ENCODE measurements at places on chromosomes 1 and 21.
A peak's percentile ranks its signal among the peaks of the same experiment; 100 is the strongest.

DNA sequence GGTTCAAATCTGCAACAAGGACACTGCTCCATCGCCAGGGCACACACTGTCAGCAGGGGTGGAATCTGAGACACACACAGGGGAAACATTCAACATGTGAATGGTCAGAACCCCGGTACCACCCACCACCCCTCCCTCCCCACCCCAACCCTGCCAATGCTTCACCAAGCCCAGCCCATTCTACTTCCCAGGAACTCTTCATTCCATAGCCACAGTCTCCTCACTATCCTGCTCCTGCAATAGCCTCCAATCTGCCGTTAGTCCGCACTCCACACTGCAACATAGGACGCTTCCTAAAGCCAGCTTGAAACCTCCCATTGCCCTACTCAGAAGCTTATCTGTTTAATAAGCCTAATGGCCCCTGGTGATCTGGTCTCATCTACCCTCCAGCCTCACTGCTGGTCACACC, 7.5 kb upstream of the RAB3B start:
- no peak for DNase-seq

DNA sequence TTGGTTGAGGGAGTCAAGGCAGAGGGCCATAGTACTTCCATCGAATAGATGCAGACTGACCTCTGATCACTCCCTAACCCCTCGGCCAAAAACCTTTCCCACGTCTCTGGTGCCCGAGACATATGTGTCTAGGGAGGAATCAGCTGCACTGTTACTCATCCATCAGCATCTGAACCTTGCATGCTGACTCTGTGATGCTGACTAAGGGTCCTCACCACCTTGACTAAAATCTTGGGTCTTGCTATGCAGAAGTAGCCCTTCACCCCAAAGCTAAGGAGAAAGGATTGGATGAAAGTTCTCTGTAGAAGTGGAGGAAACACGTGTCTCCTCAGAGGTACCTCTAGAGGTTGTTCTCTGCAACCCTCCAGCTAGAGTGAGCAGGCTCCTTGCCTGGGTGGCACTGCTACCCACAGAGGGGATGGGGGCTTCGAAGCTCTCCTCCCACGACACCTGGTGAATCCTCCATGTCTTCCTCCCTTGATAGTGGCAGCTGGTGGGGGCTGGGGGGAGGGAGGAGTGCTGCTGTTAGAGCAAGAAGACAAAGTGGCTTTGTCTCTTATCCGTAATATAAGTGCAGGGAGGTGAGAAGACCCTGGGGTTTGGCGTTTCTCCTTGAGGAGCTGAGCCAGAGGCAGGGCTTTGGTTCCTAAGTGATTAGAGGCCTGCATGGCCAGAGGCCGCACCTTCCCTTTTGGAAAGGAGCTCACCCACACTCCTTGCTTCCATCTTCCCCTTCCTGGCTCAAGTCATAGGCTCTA, 45.1 kb downstream of the ATP2B4 start:
- no peak for DNase-seq

- DNase-seq: peak; percentile 70
Observed at GRCh38 chr1:62391369-62391971, 45.4 kb upstream of the USP1 start.

DNA sequence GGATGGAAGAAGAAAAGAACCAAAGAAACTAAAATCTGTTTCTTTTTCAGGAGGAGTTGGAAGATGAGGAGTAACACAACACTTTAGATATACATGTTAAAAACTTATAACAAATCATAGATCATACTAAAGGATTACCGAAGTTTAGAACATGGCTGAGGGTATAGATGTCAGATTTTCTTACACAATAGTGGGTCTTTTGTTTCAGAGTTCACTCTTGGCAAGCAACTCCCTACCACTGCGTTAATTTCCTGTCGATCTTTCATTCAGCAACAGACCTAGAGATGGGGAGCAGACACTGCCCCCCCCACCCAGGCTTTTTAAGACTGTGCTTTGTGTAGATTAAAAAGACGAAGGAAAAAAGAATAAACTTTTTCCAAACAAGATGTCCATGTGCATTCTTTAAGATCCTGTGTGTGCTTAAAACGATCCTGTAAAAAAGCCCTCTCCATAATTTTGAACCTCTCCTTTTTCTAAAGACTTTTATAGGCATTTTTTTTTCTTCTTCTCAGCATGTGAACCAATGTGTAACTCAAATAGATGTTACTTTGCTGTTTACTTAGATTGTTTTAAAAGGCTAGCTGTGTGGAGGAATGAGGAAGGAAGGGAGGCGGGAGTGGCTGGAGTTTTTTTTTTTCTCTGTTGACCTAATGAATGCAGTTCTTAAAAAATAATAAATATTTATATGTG, 50.4 kb downstream of the NFIA start:
- no peak for DNase-seq

- DNase-seq: no peak
Observed at GRCh38 chr1:20212685-20213331, 26.5 kb upstream of the PLA2G2C start.

DNA sequence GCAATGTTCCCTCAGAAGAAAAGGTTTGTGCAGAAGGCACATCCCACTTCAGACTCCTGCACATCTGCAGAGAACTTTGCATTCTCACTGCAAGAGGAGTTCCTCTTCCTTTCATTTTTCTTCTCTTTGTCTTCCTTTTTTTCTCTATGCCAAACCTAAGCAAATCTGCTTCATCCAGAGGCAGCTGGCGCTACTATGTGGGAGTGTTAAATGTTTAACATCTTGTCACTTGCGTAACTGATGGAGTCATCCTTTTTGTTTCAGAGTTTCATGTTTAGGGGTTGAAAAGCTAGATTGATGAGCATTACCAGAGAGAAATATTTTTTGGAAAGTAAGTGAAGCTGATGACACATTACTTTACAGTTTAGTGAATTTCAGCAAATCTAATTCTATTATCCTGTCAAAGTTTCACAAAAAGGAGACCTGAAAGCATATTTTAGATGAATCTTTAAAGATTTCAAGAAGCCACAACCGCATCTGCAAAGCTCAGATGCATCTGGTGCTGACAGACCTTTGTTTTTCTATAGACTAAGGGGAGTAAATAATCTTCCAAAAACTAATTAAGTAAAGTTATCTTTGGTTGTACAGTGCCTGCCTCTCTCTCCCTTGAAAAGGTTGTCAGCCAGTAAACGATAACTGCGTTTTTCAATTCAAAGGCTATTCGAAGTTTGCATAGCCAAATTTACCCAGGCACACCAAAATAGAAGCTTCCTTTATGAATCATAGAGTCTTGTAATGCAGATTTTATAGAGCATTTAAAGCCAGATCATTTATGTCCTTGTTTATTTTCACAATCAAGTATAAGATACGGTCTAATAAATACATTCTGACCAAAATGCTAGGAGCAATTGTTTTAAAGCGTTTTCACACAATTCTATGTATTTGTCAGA, 1.2 kb upstream of the LRRC53 start:
- no peak for DNase-seq

- DNase-seq: no peak
Observed at GRCh38 chr1:180937624-180938225, 25.0 kb downstream of the KIAA1614 start.

DNA sequence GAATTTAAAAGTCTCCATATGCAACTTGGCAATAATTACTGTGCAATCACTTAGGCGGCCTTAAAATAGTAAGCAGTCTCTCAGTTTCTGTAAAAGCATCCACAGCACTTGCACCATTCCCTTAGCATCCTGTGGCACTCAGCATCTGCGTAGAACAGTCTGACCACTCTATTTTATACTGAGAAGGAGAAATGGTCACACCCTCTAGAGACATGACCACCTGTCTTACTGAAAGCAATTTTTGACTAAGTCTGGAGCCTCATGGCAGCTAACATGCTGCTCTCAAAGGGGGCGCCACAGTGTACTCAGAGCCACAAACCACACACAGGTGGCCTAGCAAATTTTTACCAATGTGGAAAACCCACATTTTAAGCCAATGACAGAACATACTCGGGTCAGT, 62.0 kb downstream of the KCNK1 start:
- no peak for DNase-seq

DNA sequence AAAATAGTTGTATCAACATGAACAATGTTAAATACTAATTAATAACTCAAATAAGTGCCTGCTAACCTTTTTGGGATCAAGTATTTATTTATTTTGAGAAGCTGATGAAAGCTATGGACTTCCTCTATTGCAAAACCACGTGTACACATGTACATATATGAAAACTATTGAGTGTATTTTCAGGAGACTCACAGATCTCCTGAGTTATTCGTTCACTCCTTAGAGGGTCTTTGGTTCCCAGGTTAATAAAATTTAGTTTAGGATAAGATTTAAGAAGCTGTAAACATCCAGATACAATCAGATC, 130.5 kb downstream of the DISC1 start:
- DNase-seq: no peak

DNA sequence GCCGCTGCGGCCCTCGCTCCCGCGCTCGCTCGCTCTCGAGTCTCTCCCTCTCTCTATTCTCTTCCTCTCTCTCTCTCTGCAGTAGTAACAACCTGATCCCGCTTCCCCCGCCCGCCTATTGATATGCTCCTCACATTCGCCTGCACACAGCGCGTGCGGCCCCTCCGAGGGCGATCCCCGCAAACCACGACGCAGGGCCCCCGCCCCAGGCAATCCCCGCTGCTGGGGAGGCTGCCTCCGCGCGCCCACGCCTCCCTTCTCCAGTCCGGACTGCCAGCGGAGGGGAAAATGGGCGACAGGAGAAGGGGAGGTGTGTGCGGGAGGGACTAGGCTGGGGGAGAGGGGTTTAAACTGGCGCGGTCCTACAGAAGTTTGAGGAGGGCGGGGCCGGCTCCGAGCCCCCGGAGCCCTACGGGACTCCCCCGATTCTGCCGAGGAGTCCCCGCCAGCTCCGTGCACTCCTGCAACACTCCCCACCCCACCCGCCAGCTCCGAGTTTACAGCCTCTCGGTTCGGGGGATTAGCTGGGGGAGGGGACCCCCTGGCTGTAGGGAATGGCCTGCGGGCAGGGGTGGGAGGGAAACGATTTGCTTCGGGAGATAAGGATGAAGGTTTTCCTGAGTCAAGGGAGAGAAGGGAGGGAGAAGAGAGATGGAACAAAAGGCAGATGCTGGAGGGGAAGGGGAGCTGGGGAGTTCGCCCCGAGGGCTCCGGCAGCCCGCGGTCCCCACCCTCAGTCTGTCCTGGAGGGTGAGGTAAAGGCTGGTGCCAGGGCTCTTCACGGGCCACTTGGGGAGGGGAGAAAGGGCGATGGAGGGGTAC, 66.6 kb downstream of the SYT2 start:
- DNase-seq: no peak

GRCh38 chr1:186206048-186206570, 168.9 kb downstream of the TPR start:
- no peak for DNase-seq

DNA sequence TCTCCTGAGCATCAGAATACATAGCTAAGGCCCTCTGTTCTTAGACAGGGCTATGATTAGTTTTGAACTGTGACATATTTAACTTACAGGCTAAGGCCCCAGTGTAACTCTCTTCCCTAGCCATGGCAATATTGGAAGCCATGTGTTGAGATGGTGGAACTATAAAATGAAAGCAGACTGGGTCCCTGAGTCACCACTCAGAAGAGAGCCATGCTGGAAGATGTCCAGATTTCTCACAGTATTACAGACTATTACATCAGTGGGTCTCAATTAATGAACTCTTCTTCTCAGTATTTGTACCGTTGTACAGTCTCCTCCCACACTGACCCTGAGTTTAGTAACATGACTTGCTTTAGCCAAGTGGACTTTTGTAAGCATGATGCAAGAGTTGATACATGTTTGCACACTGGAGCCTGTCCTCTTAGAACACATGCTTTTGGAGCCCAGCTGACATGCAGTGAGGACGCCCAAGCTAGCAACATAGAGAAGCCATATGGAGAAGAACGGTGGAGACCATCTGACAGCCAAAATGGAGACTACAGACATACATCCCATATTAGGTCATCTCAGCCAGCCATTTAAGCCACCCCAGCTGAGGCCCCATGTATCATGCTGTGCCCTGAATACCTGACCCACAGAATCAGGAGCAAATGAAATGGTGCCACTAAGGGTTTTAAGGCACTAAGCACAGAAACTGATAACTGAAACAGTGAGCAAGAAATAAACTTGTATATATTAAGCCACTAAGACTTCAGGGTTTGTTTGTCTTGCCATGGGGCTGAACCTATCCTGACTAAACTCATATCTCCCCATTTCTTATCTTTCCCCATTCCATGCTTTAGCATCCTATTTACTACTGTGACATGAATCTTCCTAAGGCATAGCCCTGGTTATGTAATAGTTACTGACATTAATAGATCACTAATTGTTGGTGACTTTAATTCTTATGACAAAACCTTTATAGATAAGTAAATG, 24.4 kb downstream of the TBX15 start:
- no peak for DNase-seq

DNA sequence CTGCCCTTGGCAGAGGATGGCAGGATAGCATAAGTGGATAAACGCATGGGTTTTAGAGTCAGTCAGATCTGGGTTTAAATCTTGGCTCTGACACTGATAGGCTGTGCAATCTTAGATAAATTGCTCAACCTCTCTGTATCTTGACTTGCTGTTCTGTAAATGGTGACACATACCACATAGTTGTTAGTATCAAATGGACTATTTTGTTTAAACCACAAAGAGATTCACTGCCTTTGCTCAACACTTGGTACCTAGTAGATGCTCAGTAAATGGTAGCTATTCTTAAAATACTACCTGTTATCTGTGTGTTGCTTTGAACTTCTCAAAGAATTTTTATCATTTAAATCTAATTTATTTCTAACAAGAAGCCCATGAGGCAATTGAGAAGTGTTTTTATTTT, 39.5 kb upstream of the A3GALT2 start:
- DNase-seq: no peak
